ENCODE measurements at places on chromosomes 6 and 20.
A peak's percentile ranks its signal among the peaks of the same experiment; 100 is the strongest.

DNA sequence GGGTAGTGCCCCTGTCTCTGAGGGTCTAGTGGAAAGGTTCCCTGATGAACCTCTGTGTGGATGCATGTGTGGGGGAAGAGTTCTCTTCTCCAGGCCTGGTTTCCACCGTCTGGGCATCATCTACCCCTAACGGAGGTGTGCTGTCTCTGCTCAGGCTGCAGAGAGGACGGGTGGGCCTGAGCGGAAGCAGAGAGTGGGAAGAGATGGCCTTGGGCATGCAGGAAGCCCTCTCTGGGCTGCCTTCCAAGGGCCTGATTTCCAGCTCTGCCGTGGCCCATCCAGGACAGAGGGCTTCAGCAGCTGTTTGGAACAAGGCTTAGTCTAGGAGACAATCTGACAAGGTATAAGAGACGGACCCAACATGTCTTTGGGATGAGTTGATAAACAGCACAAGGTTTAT is 220.1 kb upstream of the DTNBP1 start:
- DNase-seq, result no peak

- DNase-seq, result peak; percentile 45
Observed at GRCh38 chr6:43772681-43773049, 2.7 kb downstream of the VEGFA start.

GRCh38 chr20:14865731-14866130 is 528.3 kb upstream of the FLRT3 start:
- no peak for DNase-seq

- no peak for DNase-seq
Observed at GRCh38 chr6:47241742-47242482, 67.8 kb downstream of the TNFRSF21 start.

DNA sequence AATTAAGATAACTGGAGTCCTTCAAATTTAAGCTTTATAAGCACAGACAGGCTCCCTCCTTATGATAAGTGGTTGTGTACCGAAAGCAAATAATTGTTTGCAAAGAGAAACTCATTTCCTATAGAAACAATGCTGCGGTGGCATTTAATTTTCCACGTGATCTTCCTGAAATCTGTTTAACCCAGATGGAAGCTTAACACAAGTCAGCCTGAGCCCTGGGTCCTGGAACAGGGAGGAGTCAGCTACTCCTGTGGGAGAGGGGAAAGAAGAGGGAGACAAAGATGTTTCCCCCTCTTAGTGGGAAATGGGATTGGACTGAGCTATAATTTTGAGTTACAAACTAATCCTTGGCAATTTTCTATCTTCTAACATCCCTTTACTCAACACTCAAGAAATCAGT is 136.5 kb downstream of the ELOVL4 start:
- no peak for DNase-seq

DNA sequence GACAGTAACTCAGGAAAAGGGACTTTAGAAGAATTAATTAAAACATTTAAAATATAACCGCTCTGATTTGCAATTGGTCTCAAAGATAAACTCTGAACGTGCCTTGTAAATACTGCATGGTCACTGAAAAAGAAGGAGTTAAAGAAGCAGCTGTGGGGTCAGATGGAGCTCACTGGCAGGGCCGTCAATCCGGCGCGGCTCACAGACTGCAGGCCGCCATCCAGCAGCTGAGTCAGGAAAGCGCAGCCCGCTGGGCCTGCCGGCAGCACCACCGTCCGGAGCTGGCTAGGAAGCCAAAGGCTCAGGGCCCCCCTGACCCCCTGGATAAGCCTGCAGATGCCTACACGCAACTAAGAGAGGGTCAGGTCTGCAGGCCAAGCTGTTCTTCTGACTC is 54.2 kb upstream of the FRMD1 start:
- DNase-seq, result no peak

DNA sequence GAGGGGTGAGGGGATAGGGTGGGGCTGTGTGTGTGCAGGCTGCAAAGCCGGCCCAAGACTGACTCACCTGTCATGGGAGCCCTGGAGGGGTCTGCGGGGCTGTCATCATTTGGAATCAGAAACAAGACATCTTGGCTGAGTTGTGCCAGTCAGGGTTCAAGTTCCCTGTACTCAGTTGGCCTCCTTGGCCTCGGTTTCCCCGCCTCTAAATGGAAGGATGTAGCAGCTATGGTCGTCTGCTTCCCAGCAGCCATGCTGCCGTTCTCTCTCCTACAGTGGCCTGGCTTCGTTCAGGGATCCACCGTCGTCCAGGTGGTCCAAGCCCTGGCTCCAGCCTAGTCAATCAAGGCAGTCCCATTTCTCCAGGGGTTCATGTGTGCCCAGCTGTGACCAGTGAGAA is 83.6 kb upstream of the PMEPA1 start:
- DNase-seq, result no peak

- no peak for DNase-seq
Observed at GRCh38 chr6:101940391-101940790, 546.9 kb downstream of the GRIK2 start.

GRCh38 chr6:53461696-53462095 is 83.2 kb downstream of the GCLC start:
- no peak for DNase-seq

- DNase-seq, result no peak
Observed at GRCh38 chr20:50101887-50102286, 11.1 kb downstream of the UBE2V1 start.

GRCh38 chr6:40160826-40161225 is 226.6 kb upstream of the MOCS1 start:
- DNase-seq, result no peak

- DNase-seq, result no peak
Observed at GRCh38 chr20:4457566-4458543, 263.9 kb upstream of the PRND start.

GRCh38 chr6:25481267-25481666 is 170.7 kb upstream of the SCGN start:
- no peak for DNase-seq

DNA sequence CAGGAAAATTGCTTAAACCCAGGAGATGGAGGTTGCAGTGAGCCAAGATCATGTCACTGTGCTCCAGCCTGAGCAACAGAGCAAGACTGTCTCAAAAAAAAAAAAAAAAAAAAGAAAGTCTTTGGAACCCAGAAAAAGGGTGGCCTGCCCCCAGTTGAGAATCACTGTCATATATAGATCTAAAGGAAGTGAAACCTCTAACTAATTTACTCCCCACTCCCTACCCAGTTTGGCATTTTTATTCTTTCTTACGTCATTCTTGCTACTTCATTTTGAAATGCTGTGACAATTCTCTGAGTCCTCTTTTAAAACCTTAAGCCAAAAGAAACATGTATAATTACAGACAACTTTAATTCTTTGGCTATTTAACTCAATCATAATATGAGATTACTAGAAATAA is 254.8 kb downstream of the CDC5L start:
- DNase-seq, result no peak

- no peak for DNase-seq
Observed at GRCh38 chr6:118372413-118372812, 175.7 kb upstream of the PLN start.

DNA sequence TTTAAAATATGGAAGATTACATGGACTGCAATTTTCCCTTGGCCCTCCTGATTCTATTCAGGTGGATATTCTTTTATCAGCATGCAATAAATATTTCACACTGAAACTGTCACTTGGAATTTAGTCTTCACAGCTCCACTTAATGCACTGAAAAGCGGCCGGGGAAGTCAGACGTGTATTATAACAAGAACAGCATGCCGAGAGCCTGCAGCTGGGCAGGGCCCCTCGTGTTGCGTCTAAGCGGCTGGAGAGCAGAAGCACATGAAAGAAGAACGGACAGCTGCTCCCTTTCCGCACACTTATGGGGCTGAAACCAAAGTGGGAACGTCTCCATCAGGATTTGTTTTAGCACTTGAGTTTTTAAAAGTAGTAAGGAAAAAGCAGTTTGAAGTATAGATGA is 57.2 kb downstream of the LYRM4 start:
- no peak for DNase-seq

GRCh38 chr6:90021711-90022110 is 127.4 kb downstream of the GJA10 start:
- no peak for DNase-seq

DNA sequence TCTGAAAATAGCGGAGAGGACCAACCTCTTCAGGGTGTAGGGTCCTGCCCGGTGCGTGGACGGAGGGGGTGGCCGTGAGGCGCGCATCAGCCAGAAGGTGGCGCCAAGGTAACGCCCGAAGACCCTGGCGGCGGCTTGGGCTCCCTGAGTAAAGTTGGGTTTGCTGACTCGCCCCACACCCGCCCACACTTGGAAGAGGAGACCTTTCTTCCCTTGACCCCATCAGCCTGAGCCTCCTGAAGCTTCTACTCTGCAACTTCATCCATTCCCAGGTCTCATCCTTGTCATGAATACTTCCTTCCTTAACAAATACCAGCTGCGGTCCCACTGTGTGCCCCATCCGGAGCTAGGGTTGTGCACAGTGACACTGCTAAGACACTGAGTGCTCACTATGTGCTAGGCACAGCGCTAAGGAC is 14.6 kb downstream of the CD40 start:
- peak; percentile 77 for DNase-seq

- no peak for DNase-seq
Observed at GRCh38 chr6:73024598-73024997, 200.7 kb downstream of the KHDC1L start.

All from KBM-7 (cell line).